ENCODE measurements at places on chromosomes 11 and 22.

DNA sequence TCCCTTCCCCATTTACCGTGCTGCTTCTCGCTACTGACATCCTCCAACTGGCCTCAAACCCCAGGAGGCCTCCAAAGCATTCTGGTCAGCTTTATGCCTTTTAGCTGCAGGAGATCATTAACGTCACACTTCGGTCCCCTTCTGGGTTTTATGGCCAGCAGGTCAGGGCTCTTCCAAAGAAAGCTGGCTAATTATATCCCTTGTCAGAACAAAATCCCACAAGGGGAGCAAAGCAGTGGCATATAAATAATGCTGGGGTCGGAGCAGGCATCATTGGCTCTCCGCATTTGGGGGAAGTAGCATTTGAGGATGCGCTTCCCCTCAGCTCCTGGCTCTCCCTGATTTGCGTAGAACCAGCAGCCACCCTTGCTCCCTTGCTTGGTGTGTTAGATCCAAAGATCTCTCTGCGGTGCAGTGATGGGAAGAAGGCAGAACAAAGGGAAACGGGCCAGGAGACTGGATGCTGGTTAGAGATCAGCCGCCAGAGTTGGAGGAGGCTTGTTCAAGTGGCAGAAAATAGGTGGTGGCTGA, 117.4 kb downstream of the DBX1 start:
- DNase-seq = no peak

- DNase-seq = no peak
Observed at GRCh38 chr11:99773646-99774045, 752.9 kb downstream of the CNTN5 start.

GRCh38 chr22:20937794-20938671, 20.8 kb downstream of the CRKL start:
- DNase-seq = no peak

GRCh38 chr11:5807580-5807979, 1.1 kb upstream of the OR52N2 start:
- DNase-seq = no peak

GRCh38 chr11:35662061-35662648, 420 bp upstream of the TRIM44 start:
- peak; percentile 8 for DNase-seq

DNA sequence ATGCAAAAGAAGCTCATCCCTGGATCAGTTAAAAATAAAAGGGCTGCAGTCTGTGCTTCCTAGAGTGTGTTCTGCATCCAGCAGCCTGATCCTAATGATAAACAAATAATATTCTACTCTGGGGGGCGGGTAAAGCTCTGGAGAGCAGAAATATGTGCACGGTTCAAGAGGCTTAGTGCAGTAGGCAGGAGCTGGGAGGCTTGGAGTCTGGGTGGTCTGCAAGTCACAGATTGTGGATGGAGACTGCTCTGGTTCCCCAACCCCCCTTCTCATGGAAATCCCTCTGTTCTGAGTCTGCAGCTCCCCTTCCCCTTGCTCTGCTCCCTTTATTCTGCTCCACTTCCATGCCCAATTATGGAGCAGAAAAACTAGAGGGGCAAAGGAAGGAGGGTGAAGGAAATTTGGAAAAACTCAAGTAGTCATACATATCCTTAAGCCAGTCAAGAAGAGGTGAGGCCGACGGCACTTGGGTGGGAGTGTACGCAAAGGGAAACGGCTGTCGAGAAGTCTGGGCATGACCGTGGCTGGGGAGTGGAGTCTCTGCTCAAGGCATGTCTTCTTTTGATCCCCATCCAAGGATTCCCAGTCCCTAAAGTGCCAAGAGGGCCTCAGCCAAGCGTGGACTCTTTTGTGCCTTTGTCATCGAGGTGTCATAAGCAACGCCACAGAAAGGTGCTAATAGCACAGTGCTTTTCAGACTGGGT, 16.3 kb upstream of the CLMP start:
- no peak for DNase-seq

DNA sequence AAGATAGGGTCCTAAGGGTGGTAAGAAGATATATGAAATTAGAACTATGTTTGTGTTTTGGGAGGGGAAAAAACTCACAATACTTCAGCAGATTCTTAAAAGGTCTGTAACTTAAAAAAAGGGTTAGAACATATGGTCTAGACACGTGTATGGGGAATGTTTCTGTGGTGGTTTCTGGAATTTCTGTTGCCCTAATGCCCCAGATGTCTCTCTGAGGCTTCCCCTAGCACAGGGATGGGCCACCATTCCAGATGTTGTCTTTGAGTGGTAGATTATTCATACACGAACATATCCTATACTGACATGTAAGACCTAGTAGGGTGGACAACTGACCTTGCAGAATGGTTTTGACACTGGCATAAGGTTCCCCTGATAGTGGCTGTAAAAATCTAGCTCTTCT, 26.2 kb downstream of the EHF start:
- no peak for DNase-seq

- no peak for DNase-seq
Observed at GRCh38 chr11:62125316-62125715, 1.5 kb downstream of the INCENP start.

GRCh38 chr11:20041499-20041898, 118.8 kb downstream of the DBX1 start:
- DNase-seq = no peak

DNA sequence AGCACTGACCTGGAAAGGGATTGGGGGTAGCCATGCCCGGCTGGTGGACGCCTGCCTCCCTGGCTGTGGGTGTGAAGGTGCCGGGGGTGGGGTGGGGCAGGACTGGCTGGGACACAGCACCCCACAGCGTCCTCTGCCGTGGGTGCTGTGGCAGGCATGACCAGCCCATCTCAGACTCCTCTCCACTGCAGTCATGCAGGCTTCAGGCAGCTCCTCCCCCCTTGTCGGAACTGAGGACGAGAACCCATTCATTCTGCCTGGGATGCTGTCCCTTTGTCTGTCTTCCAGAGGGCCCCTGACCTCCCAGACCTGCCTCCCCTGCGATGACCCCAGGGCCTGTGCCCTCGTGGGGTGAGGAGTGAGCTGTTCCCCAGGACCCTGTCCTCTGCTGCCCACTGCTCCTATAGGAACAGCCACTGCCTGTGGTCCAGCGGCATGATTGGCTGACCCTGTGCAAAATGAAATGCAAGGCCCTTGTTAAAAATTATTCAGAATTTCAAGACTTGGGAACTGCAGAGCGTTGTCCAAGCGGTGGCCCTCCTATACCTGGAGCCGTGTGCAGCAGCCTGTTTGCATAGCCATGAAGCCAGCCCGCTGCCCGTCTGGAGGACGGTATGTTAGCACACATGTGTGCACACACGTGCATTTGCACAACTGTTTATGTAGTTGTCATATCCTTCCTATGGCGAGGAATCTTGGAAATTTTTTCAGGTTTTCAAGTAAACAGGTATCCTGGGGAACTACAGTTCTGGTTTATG, 1122.3 kb downstream of the BRD1 start:
- no peak for DNase-seq

GRCh38 chr11:66619080-66619554, 2.7 kb downstream of the RBM14 start:
- no peak for DNase-seq

DNA sequence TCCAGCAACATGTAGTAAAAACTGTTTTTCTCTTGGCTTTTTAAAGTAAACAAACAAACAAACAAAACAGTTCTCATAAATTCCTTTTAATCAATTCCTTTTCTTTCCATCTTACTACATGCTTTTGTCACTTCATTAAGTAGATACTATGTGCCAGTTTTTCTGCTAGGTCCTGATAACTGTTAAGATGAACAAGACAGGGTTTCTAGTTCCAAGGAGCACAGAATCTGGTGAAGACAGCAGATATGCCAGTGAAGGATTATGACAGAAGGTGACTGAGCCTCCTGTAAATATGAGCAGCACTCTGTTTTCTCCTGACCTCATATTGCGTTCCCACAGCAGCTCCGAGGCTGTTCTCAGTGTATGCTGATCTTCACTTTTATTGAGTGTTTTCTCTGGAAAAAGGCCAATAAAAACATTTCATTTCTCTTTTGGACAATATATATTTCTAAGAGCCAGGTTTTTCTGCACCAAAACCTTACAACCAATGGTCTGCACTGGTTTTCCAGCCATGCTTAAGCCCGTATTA, 45.8 kb downstream of the HEPHL1 start:
- no peak for DNase-seq

DNA sequence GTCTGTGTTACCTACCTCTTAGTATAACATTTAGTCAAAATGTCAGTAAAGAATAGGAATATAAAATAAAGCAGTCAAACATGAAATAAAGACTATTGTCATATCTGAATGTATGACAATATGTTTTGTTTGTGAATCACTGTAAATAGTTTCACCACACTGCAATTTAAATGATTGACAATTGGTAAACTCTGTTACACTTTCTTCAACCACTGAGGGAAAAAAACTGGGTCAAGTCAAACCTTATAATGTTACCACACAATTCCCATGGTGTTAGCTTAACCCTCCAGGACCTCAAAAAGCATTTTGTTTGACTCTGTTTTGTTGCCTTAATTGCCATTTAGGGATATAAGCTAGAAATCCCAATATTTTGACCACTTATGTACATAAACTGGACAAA, 10.5 kb upstream of the MMP13 start:
- no peak for DNase-seq

DNA sequence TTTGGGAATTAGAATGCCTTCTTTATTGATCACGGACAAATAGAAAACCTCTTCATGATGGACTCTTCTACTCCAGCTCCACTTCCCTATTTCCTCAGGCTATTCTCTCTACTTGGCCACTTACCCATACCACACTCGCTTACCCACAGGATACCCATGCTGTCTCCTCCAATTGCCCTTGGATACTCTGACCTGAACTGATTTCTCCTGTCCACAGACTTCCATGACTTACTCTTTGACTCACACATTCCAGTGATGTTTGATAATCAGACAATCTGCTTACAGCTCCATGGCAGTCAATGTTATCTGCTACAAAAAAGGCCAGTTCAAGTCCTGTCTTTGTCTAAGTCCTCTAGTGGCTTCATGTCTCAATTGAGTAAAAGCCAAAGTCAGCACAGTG, 292.0 kb upstream of the CTSC start:
- no peak for DNase-seq

- no peak for DNase-seq
Observed at GRCh38 chr22:19810381-19811201, 44.1 kb downstream of the GNB1L start.

GRCh38 chr22:40213478-40213877, 35.8 kb downstream of the TNRC6B start:
- no peak for DNase-seq

DNA sequence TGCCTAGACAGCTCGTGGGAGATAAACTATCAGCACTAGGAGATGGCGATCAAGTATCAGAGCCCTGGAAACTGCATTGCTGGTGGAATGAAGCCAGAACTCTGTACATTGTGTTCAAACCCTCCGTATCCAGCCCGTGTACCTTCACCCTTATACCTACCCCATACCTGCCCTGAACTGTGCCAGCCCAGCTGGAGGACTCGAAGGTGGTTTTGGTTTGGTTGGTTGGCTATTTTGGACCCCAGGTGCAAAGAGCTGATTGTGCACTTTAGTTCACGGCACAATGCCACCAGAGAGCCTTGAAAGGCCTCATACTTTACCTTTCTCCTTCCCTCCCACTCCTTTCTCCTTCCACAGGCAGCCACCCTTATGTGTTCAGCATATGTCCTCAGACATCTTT, 16.0 kb downstream of the FAM83F start:
- no peak for DNase-seq

DNA sequence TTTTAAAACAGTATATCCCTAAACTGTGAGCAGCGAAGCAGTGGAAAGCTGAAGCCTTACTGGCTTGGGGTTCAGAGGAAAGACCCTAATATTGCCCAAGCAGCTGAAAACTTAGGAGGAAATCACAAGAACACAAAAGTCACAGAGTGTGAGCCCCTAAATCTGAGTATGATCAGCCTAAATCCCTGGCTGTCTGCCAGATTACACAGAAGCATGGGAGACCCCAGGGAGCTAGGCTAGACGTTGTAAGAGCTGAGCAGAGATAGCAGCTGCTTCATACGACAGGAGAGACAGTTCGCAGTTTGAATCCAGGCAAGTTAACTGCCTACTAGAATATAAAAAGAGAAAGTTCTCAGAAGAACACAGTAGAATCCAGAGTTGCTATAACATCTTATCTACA, 81.2 kb downstream of the PACS1 start:
- no peak for DNase-seq

GRCh38 chr22:16866167-16866566, 41.0 kb upstream of the XKR3 start:
- DNase-seq = no peak

Data from A549 (cell line).